ENCODE measurements at places on chromosomes 3 and 15. TPM values are rescaled to one million over a fixed set of nuclear protein-coding genes. Genes with fewer than 3 reads are reported as not detected.

GRCh38 chr3:159854500-159855124 is 134.0 kb upstream of the IL12A start:
- no peak for DNase-seq

GRCh38 chr15:73142802-73143762 is 90.8 kb downstream of the NEO1 start:
- DNase-seq: no peak

GRCh38 chr3:4750306-4750968 is 228.8 kb upstream of the BHLHE40 start:
- no peak for DNase-seq

- no peak for DNase-seq
Measured at GRCh38 chr3:33047842-33048834, 48.8 kb downstream of the GLB1 start.

DNA sequence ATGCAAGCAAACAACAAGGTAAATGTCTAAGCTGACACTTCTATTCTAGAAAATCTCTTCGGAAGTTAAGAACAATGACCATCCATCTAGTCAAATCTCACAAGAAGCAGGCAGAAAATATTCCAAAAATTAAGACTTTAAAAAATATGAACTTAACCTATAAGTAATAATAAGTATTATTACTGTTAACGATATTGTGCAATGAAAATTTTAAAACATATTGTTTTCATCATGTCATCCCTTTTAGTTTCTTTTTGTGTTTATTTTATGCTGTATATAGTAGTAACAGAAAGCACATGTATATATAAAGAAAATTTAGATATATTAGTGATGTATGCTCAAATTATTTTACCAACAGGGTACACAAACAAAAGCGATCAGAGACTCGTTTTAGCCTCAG is 4.1 kb downstream of the HDGFL3 start:
- DNase-seq: no peak

GRCh38 chr15:81942655-81943195 is 103.1 kb downstream of the MEX3B start:
- no peak for DNase-seq

GRCh38 chr15:85730001-85730820 is 64.5 kb downstream of the KLHL25 start:
- DNase-seq: no peak

GRCh38 chr15:46091860-46092450 is 457.1 kb downstream of the SQOR start:
- DNase-seq: no peak

- DNase-seq: no peak
Measured at GRCh38 chr3:74537164-74537563, 77.3 kb downstream of the CNTN3 start.

- no peak for DNase-seq
Measured at GRCh38 chr3:36756269-36756668, 8.1 kb downstream of the DCLK3 start.

GRCh38 chr15:30954674-30955073 is 36.8 kb downstream of the MTMR10 start:
- DNase-seq: no peak

GRCh38 chr3:72312339-72312738 is 527.4 kb upstream of the PROK2 start:
- DNase-seq: no peak

- no peak for DNase-seq
Measured at GRCh38 chr3:121552379-121552778, 6.6 kb upstream of the POLQ start.

DNA sequence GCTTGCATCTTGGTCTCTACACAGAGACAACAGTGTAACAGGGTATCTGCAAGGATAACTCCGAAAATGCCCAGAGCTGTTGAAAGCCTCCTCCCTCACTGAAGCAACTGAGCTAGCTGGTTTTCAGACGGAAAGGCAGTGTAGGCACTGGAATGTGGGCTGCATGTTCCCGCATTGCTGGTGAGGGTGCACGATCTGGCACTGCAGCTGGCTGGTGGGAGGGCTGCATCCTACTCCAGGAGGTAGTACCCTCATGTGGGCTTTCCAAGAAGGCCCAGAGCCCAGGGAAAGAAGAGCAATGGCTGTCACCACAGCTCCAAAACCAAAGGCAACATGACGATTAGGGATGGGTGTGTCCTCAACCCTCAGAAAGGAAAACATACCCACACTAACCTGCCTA is 28.7 kb upstream of the RPS17 start:
- DNase-seq: no peak

DNA sequence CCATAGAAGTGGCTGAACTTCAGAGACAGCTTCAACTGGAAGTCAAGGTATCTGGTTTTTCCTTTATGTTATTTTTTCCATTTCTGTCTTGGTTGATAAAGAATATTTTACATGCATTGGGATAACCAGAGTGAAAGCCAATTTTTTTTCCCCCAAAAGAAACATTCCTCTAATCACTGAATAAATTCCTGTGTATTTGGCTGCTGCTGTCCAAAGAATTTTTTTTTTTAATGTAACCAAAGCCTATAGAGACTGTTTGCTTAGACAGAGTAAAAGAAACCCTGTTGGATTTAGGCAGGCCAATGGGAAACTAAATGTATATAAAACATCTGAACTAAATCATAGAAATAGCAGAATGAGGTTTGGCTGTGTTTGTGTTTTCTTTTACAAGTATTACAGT is 75.2 kb downstream of the CGNL1 start:
- no peak for DNase-seq

GRCh38 chr3:33128706-33129105 is 14.9 kb downstream of the CRTAP start:
- DNase-seq: no peak

GRCh38 chr3:22582266-22582665 is 620.9 kb upstream of the UBE2E2 start:
- DNase-seq: no peak

- DNase-seq: no peak
Measured at GRCh38 chr3:147618691-147619090, 209.5 kb downstream of the ZIC1 start.

DNA sequence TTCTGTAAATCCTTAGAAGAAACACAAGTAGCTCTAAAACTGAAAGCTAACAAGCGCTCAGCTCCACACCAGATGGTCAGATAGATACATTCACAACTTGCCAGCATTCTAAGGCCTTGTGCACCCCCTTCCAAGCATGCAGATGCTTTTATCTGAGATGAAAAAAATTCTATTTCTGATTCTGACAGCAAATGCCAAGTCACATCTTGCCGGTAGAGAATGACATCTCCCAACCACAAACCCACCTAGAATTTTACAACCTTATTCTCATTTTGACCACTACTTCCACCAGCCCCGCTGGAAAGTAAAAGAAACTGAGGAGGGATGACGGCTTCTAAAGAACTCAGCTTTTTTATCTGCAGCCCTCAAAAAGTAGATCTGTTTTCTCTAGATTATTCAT is 57.7 kb downstream of the SUMF1 start:
- no peak for DNase-seq

ZPLD1 gene
- not detected for total RNA-seq

ZBED2 gene
- total RNA-seq: not detected

TMCO5A gene
- not detected for total RNA-seq

IL17RE gene
- 0.78 TPM for total RNA-seq

IREB2 gene
- 22.5 TPM for total RNA-seq

WNT7A gene
- total RNA-seq: not detected

ZNF620 gene
- 1.6 TPM for total RNA-seq

SERINC4 gene
- total RNA-seq: 0.30 TPM

CCDC71 gene
- total RNA-seq: 9.4 TPM

All from Right ventricle myocardium inferior (tissue), 1 donor.